GM23338 (cell line): ENCODE measurements at places on chromosomes 13 and 19. TPM values are rescaled to one million over a fixed set of nuclear protein-coding genes. Genes with fewer than 3 reads are reported as not detected.
A peak's percentile ranks its signal among the peaks of the same experiment; 100 is the strongest.

GRCh38 chr19:3766520-3766919 lies 4.0 kb downstream of the MRPL54 start:
- no peak for DNase-seq

GRCh38 chr13:95191821-95192563 lies 109.3 kb downstream of the ABCC4 start:
- DNase-seq: peak; percentile 91

Gene HSH2D
- 0.97 and 1.4 TPM in 2 replicates for total RNA-seq

- DNase-seq: peak; percentile 94
Observed at GRCh38 chr19:782185-782877, 14.9 kb upstream of the PTBP1 start.

DNA sequence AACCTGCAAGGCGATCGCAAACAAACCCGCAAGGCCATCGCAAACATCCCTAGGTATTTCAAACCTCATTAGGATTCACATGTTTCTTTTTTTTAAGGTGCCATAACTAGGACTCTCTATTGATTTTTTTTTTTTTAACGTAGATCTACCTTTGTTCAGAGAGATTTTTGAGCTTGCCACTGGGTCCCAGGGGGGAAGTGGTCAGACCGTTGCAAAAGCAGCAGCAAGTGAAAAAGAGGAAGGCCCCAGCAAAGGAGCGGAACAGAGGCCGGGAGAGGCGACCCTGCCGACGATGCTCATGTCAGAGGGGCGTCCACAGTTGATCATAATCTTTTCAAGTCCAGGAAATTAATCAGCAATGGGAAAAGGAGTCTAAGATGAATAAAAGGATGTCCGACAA lies 32.7 kb upstream of the FLT1 start:
- no peak for DNase-seq

DNA sequence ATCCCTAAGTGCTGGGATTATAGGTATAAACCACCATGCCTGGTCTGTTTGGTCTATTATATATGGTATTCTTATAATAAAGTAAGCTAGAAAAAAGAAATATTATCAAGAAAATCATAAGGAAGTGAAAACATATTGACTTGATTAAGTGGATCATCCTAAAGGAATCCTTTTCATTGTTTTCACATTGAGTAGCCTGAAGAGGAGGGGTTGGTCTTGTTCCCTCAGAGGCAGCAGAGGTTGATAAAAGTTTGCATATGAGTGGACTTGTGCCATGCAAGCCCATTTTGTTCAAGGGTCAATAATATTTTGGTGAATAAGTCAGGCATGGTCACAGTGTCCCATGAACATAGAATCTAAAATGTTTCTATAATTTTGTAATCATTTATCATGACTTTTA lies 52.7 kb downstream of the ZNF627 start:
- DNase-seq: no peak
